ENCODE measurements at places on chromosomes 11 and 22. TPM values are rescaled to one million over a fixed set of nuclear protein-coding genes. Genes with fewer than 3 reads are reported as not detected.

Gene TMEM151A
- total RNA-seq = 0.32 TPM

Gene OR5A2
- total RNA-seq = not detected

Gene C11orf97
- total RNA-seq = not detected

Gene SC5D
- 21.7 TPM for total RNA-seq

Gene EIF3M
- 588 TPM for total RNA-seq

DNA sequence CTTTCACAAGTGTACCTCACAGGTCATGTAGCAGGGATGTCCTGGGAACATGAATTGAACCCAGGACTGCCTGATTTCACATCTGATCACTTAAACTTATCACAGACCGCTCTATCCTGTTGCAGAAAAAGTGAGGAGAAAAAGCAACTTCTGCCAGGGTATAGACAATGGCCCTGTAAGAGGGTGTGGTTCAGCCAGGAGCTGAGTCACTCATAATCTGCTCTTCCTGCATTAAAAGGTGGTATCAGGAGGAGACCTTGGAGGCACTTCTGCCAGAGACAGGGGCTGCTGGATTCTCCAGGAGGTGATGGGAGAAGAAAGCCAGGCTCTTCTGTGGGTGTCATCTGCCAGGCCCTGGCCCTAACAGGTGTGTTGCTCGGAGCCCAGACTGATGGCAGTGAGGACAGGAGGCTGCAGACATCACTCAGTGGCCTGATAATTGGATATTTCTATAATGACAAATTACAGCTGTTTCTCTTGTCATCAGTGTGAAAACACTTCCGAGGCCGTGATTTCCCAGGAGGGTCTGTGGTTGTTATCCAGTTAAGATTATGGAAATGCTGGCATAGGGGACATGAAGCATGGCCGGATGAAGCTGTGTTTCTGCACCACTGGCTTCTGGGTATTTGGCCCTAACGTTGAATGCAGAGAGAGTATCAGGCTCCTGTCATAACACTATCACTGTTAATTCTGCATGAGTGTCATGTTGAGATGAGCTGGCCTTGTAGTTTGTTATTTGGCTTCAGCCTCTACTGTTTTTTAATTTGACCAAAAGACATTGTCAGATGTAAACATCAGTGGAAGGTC lies 125.1 kb upstream of the ZBED5 start:
- DNase-seq = peak; percentile 3

- DNase-seq = no peak
These were observed 31.5 kb downstream of the ZBTB16 start for GRCh38 chr11:114090976-114091375.

- DNase-seq = no peak
These were observed 38.1 kb downstream of the KREMEN1 start for GRCh38 chr22:29110946-29111345.

GRCh38 chr22:42688241-42689211 lies 32.1 kb downstream of the A4GALT start:
- DNase-seq = peak; percentile 64

All from NCI-H460 (cell line).